ENCODE measurements at places on chromosomes 2 and 18.

DNA sequence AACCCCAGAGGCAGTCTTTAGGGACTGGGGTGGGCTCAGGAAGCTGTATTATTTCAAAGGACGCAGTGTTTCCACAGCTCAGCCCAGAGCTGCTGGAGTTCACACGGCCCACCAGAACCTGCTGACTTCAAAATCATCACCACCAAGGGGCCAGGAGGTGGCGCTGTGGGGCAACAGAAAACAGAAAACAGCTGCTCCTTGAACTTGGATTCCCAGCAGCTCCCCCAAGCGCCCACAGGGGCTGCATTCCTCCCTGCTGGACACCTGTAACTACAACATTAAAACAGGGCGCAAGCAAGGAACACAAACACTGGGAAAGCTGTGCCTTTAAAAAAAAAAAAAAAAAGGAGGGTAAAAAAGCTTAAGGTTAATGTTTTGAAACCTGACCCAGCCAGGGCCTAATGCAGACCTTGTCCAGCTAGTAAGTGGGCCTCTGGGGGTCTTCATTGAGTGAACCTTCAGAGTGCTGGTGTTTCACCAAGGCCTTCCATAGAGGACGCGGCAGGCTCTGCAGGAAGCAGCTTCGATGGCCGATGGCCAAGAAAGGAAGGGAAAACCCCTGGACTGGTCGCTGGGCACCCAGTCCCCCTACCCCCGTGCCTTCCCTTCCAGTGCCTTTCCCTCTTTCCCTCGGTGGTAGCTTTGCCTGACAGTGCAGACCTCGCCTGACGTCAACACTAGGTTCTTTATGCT lies 25.9 kb downstream of the MLPH start:
- DNase-seq, result peak; percentile 93

DNA sequence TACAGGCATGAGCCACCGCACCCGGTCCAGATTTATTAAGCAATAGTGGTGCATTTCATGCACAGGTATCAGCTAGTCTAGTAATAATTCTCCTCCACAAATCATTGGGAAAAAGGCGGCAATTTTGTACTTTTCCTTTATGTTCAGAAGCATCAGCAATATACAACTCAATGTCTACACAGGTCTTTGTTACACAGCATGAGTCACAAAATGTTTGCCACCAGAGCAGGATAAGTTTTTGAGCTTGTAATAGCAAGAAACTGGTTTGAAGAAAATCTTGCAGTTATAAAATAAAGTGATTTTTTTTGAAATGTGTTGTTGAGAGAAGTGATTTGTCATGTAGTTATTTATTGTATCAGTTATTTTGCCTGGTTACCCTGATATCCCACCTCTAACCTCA lies 4.8 kb upstream of the ITPRIPL1 start:
- DNase-seq, result no peak

- DNase-seq, result peak; percentile 24
These were observed 234.8 kb downstream of the ALPK2 start for GRCh38 chr18:58394046-58394445.

- DNase-seq, result no peak
These were observed 460.6 kb downstream of the TSN start for GRCh38 chr2:122216071-122216470.

- peak; percentile 63 for DNase-seq
These were observed 58.3 kb downstream of the WDR7 start for GRCh38 chr18:56709463-56709862.

DNA sequence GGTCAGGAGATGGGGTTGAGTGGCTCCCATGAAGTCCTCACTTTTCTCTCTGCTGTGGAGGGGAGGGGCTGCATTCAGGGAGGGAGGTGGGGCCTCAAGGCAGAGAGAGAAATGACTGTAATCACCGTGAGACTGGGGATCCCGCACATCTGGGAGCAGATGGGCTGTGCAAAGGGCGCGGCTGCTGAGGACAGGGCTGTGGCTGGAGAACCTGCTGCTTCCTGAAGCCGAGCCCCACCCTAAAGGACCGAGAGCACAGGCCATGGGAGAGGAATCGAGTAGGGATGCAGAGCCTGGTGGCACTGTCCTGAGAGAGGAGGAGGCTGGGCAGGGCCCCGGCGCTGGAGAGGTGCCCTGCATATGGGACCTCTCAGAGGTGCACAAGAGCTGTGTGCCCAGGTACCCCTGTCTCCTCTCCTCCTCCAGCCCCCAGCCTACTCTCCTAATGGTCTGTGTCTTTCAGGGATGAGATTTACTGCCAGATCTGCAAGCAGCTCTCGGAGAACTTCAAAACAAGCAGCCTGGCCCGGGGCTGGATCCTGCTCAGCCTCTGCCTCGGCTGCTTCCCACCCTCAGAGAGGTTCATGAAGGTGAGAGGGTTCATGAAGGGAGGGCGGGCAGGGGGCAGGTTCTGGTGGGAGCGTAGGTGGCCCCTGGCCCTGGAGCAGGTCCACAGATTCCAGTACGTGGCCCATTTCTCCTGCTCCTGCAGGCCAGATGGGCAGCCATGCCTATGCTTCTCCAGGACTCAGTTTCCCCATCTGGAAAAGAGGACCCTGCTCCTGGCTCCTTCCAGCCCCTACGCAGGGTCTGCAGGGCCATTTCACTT lies 25.9 kb upstream of the GPR17 start:
- DNase-seq, result no peak

GRCh38 chr2:56540467-56540866 lies 356.7 kb downstream of the CCDC85A start:
- no peak for DNase-seq

DNA sequence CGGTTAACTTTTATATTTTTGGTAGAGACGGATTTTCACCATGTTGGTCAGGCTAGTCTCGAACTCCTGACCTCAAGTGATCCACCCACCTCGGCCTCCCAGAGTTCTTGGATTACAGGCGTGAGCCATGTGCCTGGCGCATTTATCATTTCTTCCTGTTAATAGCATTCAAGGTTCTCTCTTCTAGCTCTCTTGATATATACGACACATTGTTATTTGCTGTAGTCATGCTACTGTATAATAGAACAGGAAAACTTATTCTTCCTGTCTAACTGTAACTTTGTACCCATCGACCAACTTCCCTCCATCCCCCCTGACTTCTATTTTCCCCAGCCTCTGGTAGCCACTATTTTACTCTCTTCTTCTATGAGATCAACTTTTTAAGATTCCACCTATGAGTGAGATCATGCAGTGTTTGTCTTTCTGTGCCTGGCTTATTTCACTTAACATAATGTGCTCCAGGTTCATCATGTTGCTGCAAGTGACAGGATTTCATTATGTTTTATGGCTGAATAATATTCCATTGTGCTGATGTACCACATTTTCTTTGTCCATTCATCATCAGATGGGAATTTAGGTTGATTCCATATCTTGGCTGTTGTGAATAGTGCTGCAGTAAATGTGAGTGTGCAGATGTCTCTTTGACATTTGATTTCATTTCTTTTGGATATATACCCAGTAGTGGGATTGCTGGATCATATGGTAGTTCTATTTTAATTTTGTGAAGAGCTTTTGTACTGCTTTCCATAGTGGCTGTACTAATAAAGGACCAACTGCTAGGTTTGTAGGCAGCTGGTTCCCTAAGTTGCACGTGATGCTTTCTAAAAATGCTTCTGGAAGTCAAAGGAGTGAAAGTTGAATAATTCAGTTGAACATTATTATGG lies 205.2 kb downstream of the PRKCE start:
- no peak for DNase-seq

GRCh38 chr2:205642599-205643356 lies 39.5 kb upstream of the NRP2 start:
- DNase-seq, result no peak

GRCh38 chr2:221204699-221205098 lies 367.4 kb downstream of the EPHA4 start:
- DNase-seq, result no peak

DNA sequence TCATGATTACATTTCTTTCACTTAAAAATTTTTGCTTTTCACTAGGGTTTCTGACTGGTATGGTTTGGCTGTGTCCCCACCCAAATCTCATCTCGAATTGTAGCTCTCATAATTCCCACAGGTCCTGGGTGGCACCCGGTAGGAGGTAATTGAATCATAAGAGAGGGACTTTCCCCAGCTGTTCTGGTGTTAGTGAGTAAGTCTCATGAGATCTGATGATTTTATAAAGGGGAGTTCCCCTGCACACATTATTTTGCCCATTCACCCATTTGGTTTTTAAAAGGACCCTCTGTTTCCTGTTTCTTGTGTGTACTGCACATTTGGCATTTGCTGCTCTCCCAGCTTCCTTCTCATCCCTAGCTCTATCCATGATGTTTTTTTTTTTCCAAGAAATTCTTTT lies 27.8 kb upstream of the NETO1 start:
- DNase-seq, result no peak

- DNase-seq, result no peak
These were observed 245.0 kb upstream of the RND3 start for GRCh38 chr2:150732491-150732890.

- DNase-seq, result no peak
These were observed 195.6 kb downstream of the TMX3 start for GRCh38 chr18:68519336-68519735.

- no peak for DNase-seq
These were observed 213.4 kb upstream of the CYP26B1 start for GRCh38 chr2:72361042-72361441.

GRCh38 chr2:96202152-96202854 lies 6.3 kb downstream of the STARD7 start:
- DNase-seq, result peak; percentile 41
